ENCODE measurements at places on chromosomes 11 and 22.

DNA sequence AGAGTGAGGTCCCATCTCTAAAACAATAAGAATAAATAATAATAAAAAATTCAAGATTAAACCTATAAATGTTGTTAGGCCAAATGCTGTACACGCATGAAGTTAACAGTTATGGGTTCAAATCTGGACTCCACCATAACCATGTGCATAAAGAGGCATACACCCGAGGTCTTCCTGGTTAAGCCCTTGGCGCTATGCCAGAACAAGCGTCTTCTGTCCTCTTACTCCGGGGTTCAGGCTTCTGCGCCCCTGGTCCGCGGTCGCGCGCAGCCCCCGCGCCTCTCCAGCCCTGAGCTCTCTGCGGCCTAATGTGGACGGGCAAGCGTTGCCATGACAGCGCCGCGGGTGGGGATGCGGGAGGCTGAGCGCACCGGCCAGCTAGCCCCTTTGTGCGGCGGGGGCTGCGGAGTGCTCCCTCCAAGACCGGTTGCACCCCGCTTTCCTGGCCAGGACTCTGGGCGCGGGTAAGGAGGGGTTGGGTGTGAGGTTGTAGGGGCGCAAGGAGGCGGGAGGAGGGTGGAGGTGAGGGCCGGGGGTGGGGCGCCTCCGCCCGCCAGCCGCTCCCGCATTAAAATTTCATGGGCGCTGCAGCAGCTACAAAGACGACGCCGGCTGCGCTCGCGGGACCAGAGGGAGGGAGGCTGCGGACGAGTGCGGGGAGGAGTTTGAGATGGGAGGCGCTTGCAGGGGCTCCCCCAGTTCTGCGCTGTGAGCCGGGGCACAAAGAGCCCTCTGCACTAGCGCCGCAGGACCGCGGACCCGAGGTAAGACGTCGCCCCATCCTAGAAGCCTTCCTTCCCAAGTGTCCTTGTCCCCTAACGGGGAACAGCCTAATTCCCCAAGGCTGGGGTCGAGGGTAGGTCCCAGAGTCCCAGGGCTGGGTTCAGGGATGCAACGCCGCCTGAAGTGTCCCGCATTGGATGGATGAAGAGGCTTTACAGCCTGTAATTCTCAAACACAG lies at the start of gene MIAT:
TSS of gene MIAT (plus strand) at position 698 of the 961 bp plus-strand sequence.
- no peak for DNase-seq

GRCh38 chr11:5129457-5129877 lies 8.7 kb downstream of the OR52A5 start:
- no peak for DNase-seq

- DNase-seq: no peak
Measured at GRCh38 chr11:44966694-44967093, 16.0 kb upstream of the TP53I11 start.

DNA sequence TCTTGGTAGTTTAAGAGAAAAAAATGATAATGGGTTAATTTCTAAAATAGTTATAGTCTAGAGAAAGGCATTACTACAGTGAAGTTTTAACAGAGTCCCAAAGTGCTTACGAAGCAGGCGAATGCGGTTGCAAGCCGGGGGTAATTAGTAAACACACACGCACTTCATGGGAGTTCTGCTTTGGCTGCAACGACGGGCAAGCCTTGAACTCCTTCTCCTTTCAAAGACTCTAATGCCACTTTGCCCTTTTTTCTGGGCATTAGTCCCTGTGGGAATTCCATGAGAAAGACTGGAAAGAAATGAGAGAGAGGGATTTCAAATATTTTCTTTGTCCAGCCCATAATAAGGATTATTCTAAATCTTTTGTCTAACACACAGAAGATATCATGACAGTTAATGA lies 66.1 kb downstream of the TENM4 start:
- DNase-seq: no peak

- no peak for DNase-seq
Measured at GRCh38 chr11:118318124-118318523, 13.6 kb downstream of the CD3E start.

DNA sequence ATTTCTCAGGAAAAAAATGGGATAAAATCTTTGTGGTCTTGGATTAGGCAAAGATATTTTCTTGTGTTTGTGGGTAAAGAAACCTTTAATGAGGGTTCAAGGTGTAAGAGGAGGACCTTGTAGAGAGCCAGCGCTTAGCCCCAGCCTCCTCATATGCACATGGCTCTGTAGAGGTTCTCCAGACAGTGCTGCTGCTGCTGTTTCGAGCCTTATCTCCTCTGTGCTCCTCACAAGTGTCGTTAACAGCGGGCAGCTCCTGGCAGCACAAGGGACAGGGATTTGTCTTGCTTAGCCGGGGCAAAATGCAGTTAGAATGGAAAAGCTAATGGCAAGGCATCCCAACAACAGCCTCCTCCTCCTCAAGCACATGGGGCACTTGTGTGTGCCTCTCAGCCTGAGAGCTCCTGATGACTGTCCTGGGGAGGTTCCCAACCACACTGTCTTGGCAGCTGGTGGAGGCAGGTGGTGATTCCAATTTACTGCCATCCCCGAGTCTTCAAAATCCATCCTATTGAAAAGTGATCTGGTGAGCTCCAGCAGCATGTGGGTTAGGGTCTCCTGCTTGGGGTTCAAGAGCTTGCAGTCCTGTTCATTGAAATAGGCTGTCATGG lies 7.6 kb upstream of the MSANTD2 start:
- no peak for DNase-seq

DNA sequence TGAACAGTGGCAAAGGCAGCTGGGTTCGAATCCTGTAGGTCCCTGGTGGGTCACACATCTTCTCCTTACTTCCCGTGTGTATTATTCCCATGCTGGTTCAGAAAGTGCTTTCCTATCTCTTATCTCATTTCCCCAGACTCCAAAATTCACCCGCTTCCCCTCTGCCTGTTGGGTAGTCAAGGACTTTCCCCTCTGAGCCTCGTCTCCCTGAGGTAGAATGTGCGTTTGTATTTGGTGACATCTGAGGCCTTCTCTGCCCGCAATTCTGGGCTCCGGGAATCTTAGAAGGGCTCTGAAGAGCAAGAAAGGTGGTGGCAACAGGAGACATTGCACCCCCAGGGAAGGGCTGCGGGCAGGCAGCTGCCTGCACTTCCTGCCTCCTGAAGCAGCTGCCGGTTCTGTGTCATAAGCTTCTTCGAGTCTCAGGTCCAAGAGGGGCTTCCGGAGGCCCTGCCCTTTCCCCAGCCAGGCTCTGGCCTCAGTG lies 5.9 kb downstream of the LRRC32 start:
- DNase-seq: no peak

GRCh38 chr11:47143322-47143721 lies 33.4 kb downstream of the ARFGAP2 start:
- DNase-seq: no peak

DNA sequence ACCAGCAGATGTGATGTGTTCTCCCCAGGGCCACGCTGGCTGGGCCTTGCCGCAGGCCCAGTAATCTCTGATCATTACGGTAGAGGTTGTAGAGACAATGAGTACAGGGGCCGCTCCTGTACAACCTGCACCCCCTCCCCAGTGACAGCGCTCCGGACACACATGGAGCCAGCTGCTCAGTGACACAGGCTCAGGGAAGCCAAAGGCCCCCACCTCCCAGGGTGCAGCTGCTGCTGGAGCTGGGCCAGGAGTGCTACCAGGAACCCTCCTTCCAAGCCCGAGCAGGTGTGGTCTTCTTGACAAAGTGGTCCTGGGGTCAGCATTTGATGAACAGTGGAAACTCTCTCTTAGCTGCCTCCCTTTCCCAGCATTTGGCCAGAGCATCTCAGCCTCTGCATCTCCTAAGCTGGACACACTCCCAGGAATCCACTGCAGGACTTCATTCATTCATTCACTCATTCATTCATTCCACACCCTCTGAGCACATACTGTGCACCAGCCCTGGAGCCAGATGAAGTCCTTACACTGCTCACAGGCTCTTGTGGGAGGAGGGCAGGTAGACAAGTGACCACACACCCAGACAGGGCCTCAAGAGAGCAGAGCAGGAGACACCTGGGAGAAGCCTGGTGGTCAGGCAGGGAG lies 49.6 kb upstream of the MPEG1 start:
- no peak for DNase-seq

DNA sequence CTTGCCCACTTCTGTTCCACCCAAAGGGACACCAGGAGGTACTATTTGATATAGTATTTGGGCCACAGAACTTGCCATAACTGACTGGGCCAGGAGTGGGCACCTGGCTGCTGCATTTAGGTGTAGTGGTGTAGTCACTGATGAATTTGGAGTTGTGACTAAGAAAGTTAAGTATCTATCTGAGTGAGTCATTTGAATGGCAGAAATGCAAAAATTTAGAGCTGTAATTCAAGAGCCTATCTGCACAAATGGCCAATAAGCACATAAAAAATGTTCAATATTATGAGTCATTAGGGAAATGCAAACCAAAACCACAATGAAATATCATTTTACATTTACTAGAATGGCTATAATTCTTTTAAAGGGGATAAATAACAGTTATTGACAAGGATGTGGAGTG lies 14.7 kb downstream of the GLYATL2 start:
- DNase-seq: no peak

DNA sequence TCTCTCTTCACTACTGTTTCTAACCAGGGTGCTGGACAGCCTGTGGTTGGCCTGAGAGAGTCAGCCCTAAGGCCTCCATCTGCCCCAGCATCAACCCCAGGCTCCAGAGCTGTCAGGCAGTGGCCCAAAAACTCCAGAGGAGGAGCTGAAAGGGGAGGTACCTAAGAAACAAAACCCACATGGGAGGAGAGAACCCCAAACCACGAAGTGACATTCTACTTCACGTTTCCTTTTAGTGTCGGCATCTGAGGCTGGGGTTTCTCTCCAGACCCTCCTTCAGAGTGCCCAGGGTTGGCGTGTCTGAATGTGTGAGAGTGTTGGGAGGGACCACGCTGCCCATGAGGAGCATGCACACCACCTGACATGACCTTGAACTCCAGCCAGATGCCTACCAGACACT lies 69.8 kb upstream of the NNMT start:
- no peak for DNase-seq

- DNase-seq: no peak
Measured at GRCh38 chr11:60942970-60943565, 8.9 kb downstream of the SLC15A3 start.

DNA sequence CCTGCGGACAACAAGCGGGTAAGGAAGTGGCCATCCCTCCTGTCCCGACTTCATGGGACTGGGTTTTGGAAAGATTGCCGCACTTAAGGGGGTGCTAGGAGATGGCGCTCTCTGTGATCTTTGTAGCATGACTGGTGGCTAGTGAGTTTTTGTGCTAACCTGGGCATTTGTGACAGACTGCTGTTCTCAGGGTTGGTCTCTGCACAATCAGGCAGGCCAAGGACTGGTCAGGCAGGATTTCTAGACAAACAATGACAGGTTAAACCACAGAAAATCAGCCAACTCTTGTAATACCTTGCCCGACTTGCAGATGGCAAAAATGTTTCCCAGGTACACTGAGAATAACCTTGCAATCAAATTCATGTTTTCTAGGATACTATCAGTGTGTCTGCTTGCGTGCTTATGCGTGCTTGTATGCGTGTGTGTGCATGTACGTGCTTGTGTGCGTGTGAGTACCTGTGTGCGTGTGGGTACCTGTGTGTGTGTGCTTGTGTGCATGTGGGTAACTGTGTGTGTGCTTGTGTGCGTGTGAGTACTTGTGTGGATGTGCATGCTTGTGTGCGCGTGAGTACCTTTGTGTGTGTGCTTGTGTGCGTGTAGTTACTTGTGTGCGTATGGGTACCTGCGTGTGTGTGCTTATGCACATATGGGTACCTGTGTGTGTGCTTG lies 25.6 kb upstream of the SORL1-AS1 start:
- no peak for DNase-seq

DNA sequence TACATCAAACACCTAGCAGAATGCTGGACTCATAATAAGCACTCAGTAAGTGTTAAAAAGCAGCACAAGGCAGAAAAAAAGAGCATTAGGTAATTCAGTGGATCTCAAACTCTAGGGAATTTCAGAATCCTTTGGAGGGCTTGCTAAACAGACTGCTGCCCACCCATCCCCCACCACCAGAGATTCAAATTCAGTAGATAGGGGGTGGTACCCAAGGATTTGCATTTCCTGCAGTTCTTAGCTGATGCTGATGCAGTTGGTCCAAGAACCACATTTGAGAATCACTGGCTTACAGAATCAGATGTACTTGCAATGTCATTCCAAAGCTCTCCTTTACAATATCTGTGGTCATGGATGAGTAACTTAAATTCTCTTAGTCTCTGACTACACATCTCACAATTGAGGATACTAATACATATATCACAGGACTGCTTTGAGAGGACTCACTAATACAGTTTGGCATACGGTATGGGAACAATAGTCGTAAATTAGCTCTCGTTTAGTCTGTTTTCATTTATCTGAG lies 664.5 kb downstream of the KCNA4 start:
- no peak for DNase-seq

- DNase-seq: no peak
Measured at GRCh38 chr11:2536440-2536989, 91.7 kb downstream of the KCNQ1 start.

DNA sequence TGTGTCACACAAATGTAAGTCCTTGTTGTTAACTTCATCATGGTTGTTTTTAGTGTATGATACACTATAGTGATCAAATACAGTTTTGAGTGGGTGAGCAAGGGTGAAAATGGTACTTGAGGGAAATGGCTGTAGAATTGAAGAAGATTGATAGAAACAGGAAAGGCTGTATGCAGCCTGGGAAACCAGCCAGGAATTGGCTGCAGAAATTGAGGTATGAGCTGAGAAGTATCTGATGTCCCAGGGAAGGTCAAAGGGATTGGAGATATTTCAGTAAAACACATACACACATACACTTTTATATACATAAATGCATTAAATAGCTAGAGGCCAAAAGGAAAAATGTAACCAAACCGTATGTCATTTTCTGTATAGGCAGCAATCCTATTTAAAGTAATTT lies 13.1 kb upstream of the YAP1 start:
- DNase-seq: no peak

DNA sequence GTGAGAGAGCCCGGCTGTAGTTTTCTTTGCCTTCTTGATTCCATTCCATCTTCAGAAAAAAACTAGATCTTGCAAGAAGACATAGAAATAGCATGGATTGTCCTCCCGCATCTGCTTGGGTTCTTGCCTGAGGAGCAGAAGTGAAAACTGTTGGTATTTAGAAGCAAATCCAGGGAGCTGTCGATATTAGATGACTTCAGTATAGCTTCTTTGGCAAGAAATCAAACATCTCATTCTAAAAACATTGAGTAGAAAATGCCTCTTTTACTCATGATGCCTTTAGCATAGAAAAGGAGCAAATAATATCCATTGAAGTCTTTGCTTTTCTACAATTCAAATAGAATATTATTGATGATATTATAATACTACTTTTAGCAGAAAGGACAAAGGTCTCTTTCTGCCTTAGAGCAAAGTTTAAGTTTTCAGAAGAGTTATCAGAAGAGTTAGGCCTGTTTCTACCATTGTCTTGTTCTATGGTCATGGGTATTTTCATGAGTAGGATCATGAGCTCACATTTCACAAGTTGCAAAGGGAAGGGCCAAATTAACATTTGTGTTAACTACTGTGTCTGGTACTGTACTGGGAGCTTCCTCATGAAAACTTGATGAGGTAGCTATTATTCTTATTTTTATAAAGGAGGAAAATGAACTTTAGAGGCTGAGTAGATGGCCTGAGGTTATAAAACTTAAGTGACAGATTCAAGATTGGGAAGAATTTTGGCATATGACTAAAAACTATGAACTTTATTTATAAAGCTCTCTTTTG lies 49.7 kb downstream of the EXT2 start:
- no peak for DNase-seq
